ENCODE measurements at places on chromosomes 5 and 9.

DNA sequence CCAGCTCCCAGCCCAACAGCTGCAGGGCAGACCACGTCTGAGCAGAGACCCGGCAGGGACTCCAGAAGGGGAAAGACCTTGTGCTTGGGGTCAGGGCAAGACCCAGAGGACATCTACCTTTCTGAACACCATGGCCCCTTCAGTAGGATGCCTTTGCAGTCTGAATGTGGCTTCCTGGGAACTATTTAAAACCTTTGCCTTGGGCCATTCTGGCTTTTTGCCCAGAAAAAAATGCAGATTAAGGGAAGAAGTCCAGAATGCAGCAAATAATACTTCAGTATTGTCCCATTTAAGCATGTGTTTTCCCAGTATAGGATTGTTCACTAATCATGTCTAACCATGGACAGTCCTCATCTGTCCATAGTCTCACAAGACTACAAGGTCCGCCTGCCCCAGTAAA is 67.5 kb upstream of the ERCC6L2 start:
- H3K4me1 ChIP-seq = no peaks in the 10 kb centered on the region
- no peak overlapping the region for H3K27ac ChIP-seq
- no peaks in the 10 kb centered on the region for H3K36me3 ChIP-seq
- peaks cover 24% of the 10 kb centered on the region for H3K27me3 ChIP-seq

GRCh38 chr5:179836225-179837019 is 15.7 kb downstream of the SQSTM1 start:
- H3K4me1 ChIP-seq = no peaks in the 10 kb centered on the region
- no peak for DNase-seq
- H3K27ac ChIP-seq = no peak overlapping the region
- no peaks in the 10 kb centered on the region for H3K27me3 ChIP-seq

- no peak for DNase-seq
- no peaks in the 10 kb centered on the region for H3K27me3 ChIP-seq
These were observed 48.8 kb downstream of the RAPGEF1 start for GRCh38 chr9:131690941-131691573.

- no peak overlapping the region for H3K4me3 ChIP-seq
- no peaks in the 10 kb centered on the region for H3K4me1 ChIP-seq
- DNase-seq = no peak
- H3K27me3 ChIP-seq = no peaks in the 10 kb centered on the region
These were observed 49.4 kb downstream of the ADAMTS19 start for GRCh38 chr5:129509363-129509975.

GRCh38 chr9:129075996-129076639 is 4.8 kb upstream of the DOLPP1 start:
- H3K4me3 ChIP-seq = no peak overlapping the region
- H3K27me3 ChIP-seq = no peaks in the 10 kb centered on the region
- no peak overlapping the region for H3K27ac ChIP-seq
- no peaks in the 10 kb centered on the region for H3K36me3 ChIP-seq

GRCh38 chr5:116281309-116281708 is 196.5 kb downstream of the COMMD10 start:
- H3K4me1 ChIP-seq = no peaks in the 10 kb centered on the region
- H3K27me3 ChIP-seq = no peaks in the 10 kb centered on the region
- H3K4me3 ChIP-seq = no peak overlapping the region
- no peaks in the 10 kb centered on the region for H3K36me3 ChIP-seq

DNA sequence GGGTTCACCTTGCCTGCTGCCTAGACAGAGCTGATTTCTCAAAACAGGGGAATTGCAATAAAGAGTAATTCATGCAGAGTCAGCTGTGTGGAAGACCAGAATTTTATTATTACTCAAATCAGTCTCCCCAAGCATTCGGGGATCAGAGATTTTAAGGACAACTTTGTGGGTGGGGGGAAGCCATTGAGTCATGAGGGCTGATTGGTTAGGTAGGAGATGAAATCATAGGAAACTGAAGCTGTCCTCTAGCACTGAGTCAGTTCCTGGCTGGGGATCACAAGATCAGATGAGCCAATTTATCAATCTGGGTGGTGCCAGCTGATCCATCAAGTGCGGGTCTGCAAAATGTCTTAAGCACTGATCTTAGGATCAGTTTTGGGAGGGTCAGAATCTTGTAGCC is 159.1 kb upstream of the MAP1B start:
- no peak for DNase-seq
- no peak overlapping the region for H3K4me3 ChIP-seq
- H3K4me1 ChIP-seq = peaks cover 2% of the 10 kb centered on the region
- no peaks in the 10 kb centered on the region for H3K27me3 ChIP-seq

DNA sequence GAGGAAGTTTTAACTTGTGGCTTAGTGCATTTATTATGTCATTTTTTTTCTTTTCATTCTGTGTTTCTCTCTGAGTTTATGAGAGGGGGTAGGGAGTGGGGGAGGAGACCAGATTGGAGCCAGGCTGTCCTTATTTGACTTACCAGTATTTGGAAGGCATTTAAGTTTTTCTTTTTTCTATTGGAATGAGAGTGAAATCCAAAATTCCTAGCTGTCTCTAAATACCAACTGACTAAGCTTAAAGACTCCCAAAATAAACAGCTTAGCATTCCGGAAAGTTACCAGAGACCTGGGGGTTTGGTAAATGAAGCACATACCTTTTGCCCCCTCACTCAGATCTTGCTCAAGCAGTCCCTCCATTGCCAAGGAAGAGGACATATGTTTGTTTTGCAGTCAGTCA is 581.9 kb upstream of the BRINP1 start:
- H3K27me3 ChIP-seq = no peaks in the 10 kb centered on the region
- DNase-seq = peak; percentile 36
- no peaks in the 10 kb centered on the region for H3K36me3 ChIP-seq
- H3K4me1 ChIP-seq = no peaks in the 10 kb centered on the region
- H3K4me3 ChIP-seq = no peak overlapping the region

GRCh38 chr5:427415-428087 is 15.4 kb upstream of the EXOC3 start:
- H3K36me3 ChIP-seq = no peaks in the 10 kb centered on the region
- no peak overlapping the region for H3K4me3 ChIP-seq
- H3K27ac ChIP-seq = no peak overlapping the region
- H3K4me1 ChIP-seq = no peaks in the 10 kb centered on the region
- DNase-seq = no peak

DNA sequence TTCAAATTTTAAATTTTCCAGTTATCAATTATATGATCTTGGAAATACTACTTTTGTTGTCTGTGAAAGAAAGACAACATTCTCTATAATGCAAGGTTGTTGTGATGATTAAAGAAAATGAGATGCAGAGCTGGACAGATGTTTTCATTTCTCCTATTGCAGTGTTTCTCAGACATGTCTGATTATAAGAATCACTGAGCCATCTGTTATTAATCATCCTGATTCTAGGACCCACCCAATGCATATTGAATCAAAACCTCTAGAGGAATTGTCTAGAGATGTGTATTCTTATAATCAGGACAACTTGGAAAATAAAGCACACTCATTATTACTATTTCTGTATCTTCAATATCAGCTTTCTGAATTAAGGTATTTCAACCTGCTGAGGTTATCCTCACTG is 121.1 kb upstream of the ASTN2 start:
- H3K27me3 ChIP-seq = no peaks in the 10 kb centered on the region
- no peak overlapping the region for H3K27ac ChIP-seq
- DNase-seq = no peak

GRCh38 chr5:41094871-41095270 is 23.7 kb upstream of the MROH2B start:
- no peaks in the 10 kb centered on the region for H3K27me3 ChIP-seq
- H3K27ac ChIP-seq = no peak overlapping the region
- no peaks in the 10 kb centered on the region for H3K4me1 ChIP-seq
- no peak overlapping the region for H3K4me3 ChIP-seq

DNA sequence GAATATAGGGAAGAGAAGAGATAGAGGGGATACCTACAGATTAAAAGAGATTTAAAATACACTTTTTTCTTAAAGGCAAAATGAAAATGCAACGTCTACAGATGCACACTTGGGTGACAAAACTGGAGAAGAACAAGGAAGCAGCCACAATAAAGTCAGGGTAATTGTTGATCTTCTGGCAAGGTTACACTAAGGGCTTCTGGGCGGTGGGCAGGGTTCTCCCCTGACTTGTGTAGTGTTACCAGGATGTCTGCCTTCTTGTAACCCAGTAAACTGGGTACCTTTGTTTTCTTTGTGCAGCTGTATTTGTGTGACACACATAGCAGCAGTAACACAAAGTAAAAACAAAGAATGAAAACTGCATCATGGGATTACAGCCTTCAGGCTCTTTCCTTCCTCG is 37.8 kb downstream of the EPB41L4B start:
- H3K4me1 ChIP-seq = no peaks in the 10 kb centered on the region
- DNase-seq = no peak
- H3K27me3 ChIP-seq = no peaks in the 10 kb centered on the region
- no peak overlapping the region for H3K27ac ChIP-seq
- no peak overlapping the region for H3K4me3 ChIP-seq
